ENCODE measurements at places on chromosomes 3 and 15.
A peak's percentile ranks its signal among the peaks of the same experiment; 100 is the strongest.

DNA sequence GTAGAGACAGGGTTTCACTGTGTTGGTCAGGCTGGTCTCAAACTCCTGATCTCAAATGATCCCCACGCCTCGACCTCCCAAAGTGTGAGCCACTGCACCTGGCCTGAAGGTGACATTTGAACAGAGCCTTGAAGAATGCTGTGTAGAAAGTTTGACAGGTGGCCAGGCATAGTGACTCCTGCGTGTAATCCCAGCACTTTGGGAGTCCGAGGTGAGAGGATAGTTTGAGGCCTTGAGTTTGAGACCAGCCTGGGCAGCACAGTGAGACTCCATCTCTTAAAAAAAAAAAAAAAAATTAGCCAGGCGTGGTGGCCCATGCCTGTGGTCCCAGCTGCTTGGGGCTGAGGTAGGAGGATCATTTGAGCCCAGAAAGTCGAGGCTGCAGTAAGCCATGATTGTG, 1.5 kb downstream of the IQGAP1 start:
- no peak for DNase-seq

DNA sequence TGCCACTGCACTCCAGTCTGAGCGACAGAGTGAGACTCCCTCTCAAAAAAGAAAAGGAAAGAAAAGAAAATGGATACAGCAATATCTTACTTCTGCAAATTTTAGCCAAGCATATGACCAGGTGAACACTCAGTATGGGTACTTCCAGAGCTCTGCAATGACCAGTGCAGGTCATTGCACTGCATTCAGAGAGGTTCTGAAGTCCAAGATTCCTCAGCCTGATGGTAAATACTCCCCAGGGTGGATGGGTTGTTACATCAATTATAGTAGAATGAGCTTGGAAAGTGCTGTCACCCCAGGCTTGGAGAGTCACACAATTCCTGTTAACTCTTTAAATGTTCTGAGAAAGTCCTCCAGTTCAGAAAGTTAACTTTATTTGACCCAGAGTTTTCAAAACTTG, 103.7 kb downstream of the RPLP1 start:
- no peak for DNase-seq

DNA sequence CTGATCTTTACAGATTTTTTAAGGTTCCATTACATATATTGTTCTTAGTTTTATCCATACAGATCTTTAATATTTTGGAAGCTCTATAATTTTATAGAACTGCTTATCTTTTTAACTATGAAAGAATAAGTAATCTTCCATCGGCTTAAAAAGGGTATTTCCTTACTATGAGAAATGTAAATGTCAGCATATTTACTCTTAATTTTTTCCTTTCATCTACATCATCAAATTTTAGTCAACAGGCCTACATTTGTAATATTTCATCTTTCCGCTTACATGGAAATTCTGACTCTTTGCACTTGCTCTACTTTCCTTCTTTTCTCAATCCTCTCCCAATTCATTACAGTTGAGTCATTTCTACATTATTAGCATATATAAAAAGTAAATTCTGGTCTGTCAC, 111.3 kb upstream of the GOLGA6L6 start:
- DNase-seq = no peak

GRCh38 chr15:39434163-39434562, 146.7 kb upstream of the THBS1 start:
- no peak for DNase-seq

- DNase-seq = no peak
Measured at GRCh38 chr15:26096581-26096980, 233.5 kb upstream of the ATP10A start.

DNA sequence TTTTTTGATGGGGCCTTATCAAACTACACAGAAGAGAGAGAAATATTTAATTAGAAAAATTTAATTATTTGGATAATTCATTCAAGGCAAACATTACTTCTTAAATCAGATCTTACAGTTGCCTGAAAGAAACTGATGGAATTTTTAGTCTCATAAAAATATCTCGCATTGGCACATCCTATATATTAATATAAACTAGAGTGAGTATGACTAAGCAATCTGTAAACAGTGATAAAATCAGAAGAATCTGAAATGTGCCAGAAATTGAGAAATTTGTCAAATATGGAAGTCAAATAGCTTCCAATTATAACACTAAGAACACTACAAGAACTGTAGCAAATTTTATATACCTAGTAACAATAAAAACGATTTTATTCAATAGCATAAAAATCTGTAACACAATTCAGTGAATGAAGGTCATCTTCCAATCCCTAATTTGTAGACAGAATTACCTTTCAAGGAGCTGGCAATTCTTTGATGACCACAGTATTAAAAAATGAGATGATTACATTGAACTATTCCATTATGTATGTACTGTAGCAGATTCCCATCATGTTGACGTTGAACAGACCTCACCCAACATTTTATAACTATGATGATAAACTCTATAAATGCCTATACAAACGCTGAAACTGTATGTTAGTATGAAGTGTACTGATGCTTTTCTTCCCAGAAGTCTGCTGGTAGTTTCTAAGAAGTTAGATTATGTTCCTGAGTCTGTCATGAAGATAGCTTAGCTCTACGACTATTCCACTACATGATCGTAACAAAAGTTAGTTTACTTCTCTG, 63.0 kb downstream of the ALDH1A2 start:
- no peak for DNase-seq

GRCh38 chr15:100890051-100890720, 10.6 kb downstream of the ALDH1A3 start:
- DNase-seq = peak; percentile 50

GRCh38 chr15:61442821-61443220, 213.7 kb upstream of the RORA start:
- no peak for DNase-seq

GRCh38 chr15:63093486-63094205, 28.0 kb upstream of the LACTB start:
- no peak for DNase-seq

DNA sequence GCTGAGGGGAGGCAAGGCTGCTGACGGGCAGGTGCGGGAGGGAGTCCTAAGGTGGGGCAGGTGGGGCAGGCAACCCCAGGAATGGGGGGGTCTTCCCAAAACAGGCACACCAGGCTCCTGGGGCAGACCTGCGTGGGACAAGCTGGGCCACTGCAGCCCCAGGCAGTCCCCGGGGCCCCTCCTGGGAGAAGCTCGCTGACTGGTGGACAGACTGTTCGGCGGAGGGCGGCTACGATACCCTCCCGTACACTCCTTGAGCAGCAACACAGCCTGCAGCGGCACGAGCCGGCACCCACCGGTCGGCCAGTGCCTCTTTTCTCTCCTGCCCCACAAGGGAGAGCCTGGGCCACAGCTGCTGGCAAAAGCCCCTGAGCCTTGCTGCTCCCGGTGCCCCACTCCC, 65.9 kb upstream of the RPL32 start:
- DNase-seq = peak; percentile 43

DNA sequence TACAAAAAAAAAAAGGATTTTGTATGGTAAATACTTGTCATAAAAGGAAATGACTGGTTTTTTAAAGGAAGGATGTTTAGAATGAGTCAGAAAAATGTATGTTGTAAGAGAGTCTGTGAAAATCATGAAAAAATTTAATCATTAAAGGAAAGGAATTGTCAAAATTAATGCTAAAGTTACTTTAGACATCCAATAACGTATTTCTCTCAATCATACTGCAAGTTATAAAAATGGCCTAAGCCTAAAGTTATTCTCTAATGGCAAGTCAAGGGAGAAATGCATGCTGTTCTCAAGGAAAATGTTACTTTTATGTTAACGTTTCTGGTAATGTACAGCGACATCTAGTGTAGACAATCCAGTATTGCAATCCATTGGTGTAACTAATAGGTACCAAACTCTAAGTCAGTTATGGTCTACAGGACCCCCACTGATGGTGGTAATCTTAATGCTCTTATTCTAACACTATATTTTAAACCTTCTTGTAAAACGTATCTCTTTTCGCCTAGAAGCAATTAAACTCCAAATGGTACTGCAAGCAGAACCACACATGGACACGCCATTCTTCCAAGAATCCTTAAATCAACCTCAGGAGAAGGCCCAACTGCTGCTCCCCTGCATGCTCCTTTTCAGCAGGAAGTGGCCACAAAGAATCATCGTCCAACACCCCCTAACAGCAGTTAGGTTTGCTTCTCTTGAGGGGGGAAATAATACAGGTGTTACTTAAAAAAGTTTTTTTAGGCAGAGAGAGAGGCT, 35.2 kb downstream of the NCEH1 start:
- no peak for DNase-seq

DNA sequence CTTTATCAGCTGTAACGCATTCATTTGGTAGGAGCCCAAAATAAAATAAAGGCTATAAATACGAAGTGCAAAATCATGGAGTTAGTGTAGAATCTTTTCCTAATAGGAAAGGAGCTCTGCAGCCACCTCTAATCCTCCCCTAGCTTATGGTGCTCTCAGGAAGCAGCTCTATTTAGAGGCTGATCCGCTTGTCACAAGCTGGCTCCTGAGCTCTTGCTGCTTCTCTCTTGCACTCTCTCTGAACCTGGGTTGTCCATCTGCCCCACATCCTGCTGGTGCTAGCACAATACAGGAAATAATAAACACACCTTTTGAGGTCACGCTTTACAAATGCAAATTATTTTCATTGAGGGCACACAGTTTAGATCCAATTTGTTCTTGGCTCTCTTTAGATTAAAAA, 37.3 kb upstream of the BFSP2 start:
- DNase-seq = no peak

- DNase-seq = peak; percentile 96
Measured at GRCh38 chr3:50674349-50675178, at the start of gene DOCK3. DOCK3 (plus strand) TSS chr3:50674927; CDS start chr3:50675264, 337 bp downstream.

DNA sequence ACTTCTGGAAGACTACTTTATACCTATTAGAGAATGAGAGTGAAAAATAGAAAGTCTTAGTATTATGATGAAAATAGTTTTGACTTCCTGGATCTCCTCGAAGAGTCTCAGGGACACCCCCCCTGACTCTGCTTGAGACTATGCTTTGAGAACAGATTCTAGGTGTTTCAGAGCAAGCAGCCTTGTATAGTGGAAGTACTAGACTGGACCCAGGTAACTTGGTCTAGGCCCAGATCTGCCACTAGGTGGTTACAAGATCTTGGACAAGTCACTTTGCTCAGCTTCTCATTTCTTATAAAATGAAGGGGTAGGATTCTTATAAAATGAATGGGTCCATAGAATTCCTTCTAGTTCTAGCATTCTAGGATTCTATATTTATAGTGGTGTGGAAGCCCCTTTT, 9.1 kb downstream of the ABHD5 start:
- DNase-seq = peak; percentile 22

- no peak for DNase-seq
Measured at GRCh38 chr3:65914740-65915367, 123.9 kb downstream of the MAGI1 start.

- DNase-seq = no peak
Measured at GRCh38 chr3:55675478-55675877, 188.4 kb upstream of the WNT5A start.

- no peak for DNase-seq
Measured at GRCh38 chr3:153864793-153865192, 256.4 kb upstream of the ARHGEF26 start.

- DNase-seq = no peak
Measured at GRCh38 chr15:53586799-53587198, 172.7 kb downstream of the WDR72 start.

- no peak for DNase-seq
Measured at GRCh38 chr3:185867650-185868049, 42.8 kb upstream of the IGF2BP2 start.

DNA sequence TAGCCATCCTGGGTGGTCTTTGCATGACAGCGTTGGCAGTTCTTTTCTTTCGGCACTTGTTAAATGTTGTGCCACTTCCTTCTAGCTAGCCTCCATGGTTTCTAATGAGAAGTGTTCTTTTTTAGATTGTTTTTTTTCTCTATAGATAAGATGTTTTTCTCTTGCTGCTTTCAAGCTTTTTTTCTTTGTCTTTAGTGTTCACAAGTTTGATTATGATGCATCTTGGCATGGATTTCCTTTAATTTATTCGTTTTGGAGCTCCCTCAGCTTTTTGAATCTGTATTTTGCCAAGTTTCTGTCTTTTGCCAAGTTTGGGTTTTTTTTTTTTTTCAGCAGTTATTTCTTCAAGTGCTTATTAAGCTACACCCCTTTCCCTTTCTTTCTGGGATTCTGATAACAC, 53.1 kb downstream of the TM2D3 start:
- no peak for DNase-seq

All from osteoblast (primary cell).